ENCODE measurements at places on chromosomes 7 and 10. TPM values are rescaled to one million over a fixed set of nuclear protein-coding genes. Genes with fewer than 3 reads are reported as not detected.

GRCh38 chr7:28474282-28474638 is 61.9 kb downstream of the CREB5 start:
- no peak overlapping the region for H3K4me3 ChIP-seq
- no peaks in the 10 kb centered on the region for H3K27me3 ChIP-seq
- no peak for DNase-seq
- H3K4me1 ChIP-seq: peaks cover 2% of the 10 kb centered on the region
- no peak overlapping the region for H3K27ac ChIP-seq

DNA sequence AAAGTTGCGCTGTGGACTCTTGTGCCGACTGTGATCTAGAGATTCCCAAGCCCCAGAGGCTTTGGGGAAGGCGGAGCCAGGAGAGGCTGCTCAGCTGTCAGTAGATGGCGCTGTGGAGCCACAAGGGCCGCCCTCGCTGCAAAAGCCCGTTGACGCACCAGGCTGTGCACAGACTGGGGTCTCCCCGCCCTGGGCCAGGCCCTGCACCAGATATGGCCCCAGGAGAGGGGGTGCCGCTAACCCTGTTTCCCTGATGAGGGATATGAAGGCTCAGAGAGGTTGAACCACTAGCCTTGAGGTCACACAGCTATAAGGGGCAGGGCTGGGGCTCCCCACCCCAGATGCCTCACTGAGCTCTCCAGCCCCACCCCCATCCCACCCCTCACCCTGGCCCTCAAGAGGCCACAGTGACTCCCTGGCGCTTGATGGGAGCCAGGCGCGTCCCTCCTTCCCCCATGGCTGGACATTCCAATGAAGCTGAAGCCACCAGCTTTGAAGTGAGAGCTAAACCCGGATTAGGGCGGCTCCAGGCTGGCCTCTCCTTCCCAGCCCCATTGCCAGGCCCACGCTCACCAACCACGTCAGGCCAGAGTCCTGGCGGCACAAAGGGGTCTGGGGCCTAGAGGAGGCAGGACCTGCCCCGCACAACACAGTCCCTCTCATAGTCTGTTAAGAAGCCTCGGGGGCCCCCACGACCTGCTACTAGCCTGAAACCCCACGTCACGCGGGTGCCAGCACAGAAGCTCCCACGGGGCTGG is 26.4 kb downstream of the MYL10 start:
- peak; percentile 67 for DNase-seq
- H3K27me3 ChIP-seq: peaks cover 11% of the 10 kb centered on the region
- no peak overlapping the region for H3K27ac ChIP-seq
- H3K36me3 ChIP-seq: no peaks in the 10 kb centered on the region

DNA sequence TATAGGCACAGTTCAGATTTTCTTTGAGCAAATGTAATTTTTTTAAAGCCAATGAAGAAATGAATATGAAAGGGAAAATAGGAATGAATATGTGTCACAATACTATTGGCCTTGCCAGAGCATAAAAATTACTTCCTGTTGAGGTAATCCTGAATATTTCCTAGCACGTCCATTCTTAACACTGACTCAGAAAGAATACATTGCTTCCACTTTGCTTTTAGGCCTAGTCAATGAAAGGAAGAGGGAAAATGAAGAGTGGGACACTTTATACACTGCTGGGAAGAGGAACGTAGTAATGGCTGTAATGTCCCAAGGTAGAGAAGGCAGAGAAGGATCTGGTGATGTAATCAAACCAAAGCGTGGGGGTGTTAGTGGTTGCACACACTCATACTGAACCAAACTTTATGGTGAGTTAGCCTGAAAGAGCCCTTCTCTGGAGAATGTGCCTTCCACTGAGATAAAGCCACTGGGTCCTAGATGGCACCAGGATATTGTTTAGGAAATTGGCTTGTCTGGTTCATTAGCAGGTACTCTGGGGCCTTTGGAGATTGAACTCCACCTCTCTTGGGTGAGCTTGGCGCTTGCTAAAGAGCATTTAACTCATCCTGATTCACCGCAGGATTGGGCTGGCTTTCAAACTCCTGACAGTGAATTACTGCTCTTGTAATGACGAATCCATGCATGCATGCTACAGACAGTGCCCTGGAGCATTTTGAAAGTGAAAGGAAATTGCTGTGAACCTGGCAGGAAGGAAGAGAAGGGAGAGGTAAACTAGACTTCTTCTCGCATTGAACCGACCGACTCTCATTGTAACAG is 254.9 kb downstream of the KIAA1217 start:
- H3K27me3 ChIP-seq: no peaks in the 10 kb centered on the region
- no peak overlapping the region for H3K4me3 ChIP-seq
- no peaks in the 10 kb centered on the region for H3K36me3 ChIP-seq
- H3K4me1 ChIP-seq: peaks cover 20% of the 10 kb centered on the region
- H3K27ac ChIP-seq: peak overlapping the region; percentile 95

DNA sequence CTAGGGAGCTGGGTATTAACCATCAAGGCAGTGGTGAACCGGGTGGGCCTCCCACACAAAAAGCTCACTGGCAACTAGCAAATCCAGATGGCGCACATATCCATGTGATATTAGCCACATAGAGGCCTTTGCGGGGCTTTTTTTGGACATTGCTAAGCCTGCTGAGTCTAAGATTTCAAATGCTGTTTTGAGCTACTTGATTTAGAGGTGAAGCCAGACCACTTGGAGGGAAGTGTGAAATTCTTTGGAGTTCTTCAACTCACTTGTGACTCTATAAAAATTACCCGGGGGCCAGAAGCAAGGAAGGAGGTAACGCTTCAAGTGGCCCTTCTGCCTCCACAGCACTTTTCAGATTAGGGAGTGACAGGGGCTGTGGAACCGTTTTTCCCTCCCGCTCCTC is 619.8 kb upstream of the GALNT17 start:
- H3K4me1 ChIP-seq: no peaks in the 10 kb centered on the region
- no peaks in the 10 kb centered on the region for H3K27me3 ChIP-seq
- no peak overlapping the region for H3K4me3 ChIP-seq
- no peak for DNase-seq
- no peak overlapping the region for H3K27ac ChIP-seq

GRCh38 chr10:110802090-110802489 is 69.6 kb upstream of the PDCD4 start:
- no peaks in the 10 kb centered on the region for H3K36me3 ChIP-seq
- H3K4me3 ChIP-seq: no peak overlapping the region
- DNase-seq: peak; percentile 81

MICU1 gene
- 44.7 TPM for polyA plus RNA-seq

NSUN5 gene
- 21.0 TPM for polyA plus RNA-seq

FAM180A gene
- polyA plus RNA-seq: 2.0 TPM

CYREN gene
- polyA plus RNA-seq: 29.2 TPM
